ENCODE measurements at places on chromosomes 12 and 14.

GRCh38 chr12:123634142-123634561 is 523 bp downstream of the GTF2H3 start:
- no peak for DNase-seq

- DNase-seq = peak; percentile 94
These were observed at the start of gene TUBA1B for GRCh38 chr12:49131051-49131893. TSS of gene TUBA1B (minus strand) at chr12:49131395. CDS start at chr12:49131300, 95 bp downstream.

GRCh38 chr14:60845523-60845922 is 111.0 kb downstream of the MNAT1 start:
- no peak for DNase-seq

DNA sequence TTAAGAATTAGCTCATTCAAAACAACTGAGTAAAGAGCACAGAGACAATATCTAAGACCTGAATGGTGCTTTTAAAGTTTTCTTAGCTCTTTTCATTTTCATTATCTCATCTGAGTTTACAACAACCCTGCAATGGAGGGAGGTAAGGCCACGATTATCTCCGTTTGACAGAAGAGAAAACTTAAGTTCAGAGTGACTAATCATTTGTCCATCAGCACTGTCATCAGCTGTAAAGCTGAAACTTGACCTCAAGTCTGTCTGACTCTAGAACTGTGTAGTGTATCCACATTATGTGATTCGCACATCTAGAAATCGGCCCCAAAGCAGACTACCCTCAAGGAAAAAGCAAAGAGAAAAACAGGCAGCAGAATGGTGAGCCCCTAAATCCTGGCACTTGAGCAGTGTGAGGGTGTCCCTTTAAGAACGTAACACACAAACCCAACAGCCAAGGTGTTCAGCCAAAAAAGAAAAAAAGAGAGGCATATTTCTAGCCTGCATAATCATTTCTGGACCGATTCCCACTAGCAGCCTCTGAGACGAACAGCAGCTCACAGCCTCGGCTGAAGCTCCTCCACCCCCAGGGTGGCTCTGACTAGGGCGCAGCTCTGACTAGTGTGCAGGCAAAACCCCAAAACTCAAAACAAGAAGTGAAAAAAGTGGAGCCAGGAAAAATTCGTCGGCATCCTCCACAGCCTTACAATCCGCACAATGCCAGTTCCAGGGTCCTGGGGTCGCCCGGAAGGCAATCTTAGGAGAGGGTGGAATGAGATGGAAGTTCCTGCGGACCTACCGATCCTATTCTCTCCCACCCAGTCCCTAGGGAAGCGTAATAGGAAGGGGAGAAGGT is 1.6 kb downstream of the STXBP6 start:
- no peak for DNase-seq

GRCh38 chr14:92690171-92691011 is 58.0 kb downstream of the LGMN start:
- no peak for DNase-seq

Data from stimulated activated CD4-positive, alpha-beta T cell treated with anti-CD3 and anti-CD28 coated beads, Interleukin-2, amount 100 ng/mL, for 48 hours (primary cell).